ENCODE measurements at places on chromosomes 16 and 17. TPM values are rescaled to one million over a fixed set of nuclear protein-coding genes. Genes with fewer than 3 reads are reported as not detected.

SPATA22 gene
- not detected for total RNA-seq

IL32 gene
- total RNA-seq = 22.5 TPM

WFDC1 gene
- not detected for total RNA-seq

GCGR gene
- total RNA-seq = 0.26 TPM

ZDHHC1 gene
- 5.3 TPM for total RNA-seq

SSTR5 gene
- total RNA-seq = 0.11 TPM

ADAP2 gene
- 3.7 TPM for total RNA-seq

CORO1A gene
- total RNA-seq = 3.7 TPM

TERB1 gene
- not detected for total RNA-seq

B4GALNT2 gene
- 0.53 TPM for total RNA-seq

ANKRD40CL gene
- not detected for total RNA-seq

ZNF205 gene
- 10.9 TPM for total RNA-seq

CA7 gene
- total RNA-seq = not detected

MPP2 gene
- 3.2 TPM for total RNA-seq

AATK gene
- total RNA-seq = 0.42 TPM

EPN3 gene
- total RNA-seq = 0.17 TPM

TOX3 gene
- total RNA-seq = 0.10 TPM

LRRC36 gene
- total RNA-seq = not detected

CDC42EP4 gene
- 63.8 TPM for total RNA-seq

CCL4L2 gene
- not detected for total RNA-seq

SLC6A2 gene
- total RNA-seq = not detected

CCL11 gene
- not detected for total RNA-seq

BICDL2 gene
- not detected for total RNA-seq
